ENCODE measurements at places on chromosomes 5 and 9.

GRCh38 chr5:80986382-80986781 is 26.2 kb downstream of the RASGRF2 start:
- no peak for DNase-seq

- DNase-seq: no peak
These were observed 75.6 kb upstream of the SNCAIP start for GRCh38 chr5:122236270-122237040.

- DNase-seq: peak; percentile 81
These were observed 24.5 kb upstream of the DPYSL3 start for GRCh38 chr5:147534172-147534951.

DNA sequence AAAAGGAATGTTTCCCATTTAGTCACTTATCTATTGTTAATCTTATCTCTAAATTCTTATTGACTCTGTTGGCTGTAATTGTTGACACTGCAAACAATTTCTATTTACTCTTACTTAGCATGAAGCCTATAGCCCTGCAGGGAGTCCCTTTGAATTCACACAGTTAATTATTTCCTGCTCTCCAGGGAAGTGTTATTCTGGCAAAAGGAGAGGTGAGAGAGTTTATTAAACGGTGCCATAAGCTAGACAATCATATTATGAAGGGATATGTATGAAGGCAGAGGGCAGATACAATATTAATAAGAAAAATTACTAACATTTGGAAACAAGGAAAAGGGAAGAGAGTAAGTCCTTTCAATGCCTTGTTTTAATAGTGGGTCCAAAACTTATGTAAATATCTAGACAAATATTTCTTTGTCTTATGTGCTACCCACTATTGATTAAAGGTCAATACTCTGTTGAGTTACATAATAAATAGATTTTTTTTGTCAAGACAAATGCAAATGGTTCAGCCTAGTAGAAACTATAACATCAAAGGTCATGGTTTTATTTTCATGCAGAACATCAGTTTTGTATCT is 107.1 kb downstream of the CDH18 start:
- no peak for DNase-seq

DNA sequence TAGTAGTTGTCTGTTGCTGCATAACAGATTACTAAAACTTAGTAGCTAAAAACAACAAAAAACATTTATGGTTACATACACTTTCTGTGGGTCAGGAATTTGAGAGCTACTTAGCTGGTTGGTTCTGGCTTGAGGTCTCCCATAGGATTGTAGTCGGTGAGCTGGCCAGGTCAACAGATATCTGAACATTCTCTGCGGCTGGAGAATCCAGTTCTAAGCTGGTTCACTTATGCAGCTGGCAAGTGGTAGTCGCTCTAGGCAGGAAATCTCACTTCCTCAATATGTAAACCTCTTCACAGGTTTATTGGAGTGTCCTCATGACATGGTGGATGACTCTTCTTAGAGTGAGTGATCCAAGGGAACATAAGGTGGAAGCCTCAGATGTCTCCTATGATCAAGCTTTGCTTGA is 65.7 kb upstream of the TNFAIP8 start:
- DNase-seq: no peak

DNA sequence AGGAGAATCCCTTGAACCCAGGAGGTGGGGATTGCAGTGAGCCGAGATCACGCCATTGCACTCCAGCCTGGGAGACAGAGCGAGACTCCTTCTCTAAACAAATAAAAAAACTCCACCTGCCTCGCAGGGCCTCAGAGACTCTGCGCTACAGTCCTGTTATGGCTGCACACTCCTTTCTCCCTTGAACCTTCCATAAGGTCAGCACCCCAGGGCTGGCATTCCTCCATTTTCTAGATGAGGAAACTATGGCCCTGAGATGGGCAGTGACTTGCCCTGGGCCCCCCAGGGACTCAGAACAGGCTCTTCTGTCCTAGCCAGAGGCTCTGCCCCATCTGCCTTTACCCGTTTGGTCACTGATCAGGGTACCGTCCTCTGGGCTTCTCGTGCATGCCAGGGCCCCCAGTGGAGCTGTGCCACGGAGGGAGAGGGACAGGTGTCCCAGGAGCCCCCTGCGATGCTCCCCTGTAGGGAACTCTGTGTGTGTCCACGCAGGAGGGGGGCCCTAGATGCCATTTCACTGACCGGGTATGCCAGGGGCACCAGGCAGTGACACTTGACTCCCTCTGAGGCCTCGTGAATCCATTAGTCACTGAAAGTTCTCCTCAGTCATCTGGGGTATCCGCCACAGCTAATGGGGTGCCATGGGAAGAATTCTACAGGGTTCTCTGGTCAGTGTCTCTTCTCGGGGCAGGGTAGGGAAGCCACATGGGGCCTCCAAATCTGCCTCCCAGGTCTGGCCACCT is 16.2 kb downstream of the RALGDS start:
- DNase-seq: no peak

DNA sequence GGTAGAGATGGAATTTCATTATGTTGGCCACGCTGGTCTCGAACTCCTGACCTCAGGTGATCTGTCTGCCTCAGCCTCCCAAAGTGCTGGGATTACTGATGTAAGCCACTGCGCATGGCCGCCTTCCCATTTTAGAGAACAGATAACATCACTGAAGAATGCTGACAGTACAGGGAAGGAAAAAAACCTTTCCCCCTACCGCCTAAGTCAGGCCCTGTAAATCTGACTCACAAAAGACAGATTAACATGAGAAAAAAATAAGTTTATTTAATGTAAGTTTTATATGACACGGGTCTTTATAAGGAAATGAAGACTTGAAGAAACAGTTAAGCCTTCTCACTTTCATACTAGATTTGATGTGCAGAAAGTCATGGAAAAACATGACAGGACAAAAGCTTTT is 227.2 kb upstream of the ZNF608 start:
- DNase-seq: peak; percentile 22

GRCh38 chr9:26551971-26552370 is 340.6 kb downstream of the CAAP1 start:
- DNase-seq: no peak
